ENCODE measurements at places on chromosomes 6 and 20.

GRCh38 chr6:113049190-113049589, 702.1 kb downstream of the RFPL4B start:
- DNase-seq: no peak

GRCh38 chr6:130903007-130903406, 75.8 kb downstream of the SMLR1 start:
- no peak for DNase-seq

DNA sequence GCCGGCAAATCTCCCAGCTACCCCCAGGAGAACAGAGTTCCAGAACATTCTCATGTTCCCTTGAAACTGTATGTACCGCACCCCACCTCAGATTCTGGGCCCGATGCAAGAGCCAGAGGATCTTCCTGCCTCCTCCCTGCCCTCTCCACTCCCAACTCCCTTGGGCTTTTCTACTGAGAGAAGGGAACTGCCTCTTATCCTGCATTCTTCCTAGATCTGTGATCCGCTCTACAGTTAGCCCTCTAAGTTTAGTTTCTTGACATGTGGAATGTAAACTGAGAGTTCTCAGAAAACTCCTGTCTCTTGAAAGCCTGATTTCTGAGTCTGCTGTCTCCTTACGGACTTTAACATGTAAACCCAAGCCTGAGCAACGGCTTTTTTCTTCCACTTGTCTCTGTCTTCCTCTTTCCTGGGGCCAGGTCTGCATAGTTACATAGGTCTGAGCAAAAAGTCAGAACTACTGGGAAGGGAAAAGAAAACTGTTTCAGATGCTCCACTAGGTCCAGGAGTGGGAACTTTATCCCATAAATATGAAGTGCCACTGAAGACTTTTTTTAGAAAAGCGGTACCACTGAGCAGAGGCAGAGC, 86.5 kb upstream of the TNFAIP3 start:
- DNase-seq: no peak

- no peak for DNase-seq
Measured at GRCh38 chr20:38673261-38673660, 51.0 kb upstream of the SLC32A1 start.

GRCh38 chr20:51526106-51526470, 16.4 kb downstream of the NFATC2 start:
- no peak for DNase-seq

DNA sequence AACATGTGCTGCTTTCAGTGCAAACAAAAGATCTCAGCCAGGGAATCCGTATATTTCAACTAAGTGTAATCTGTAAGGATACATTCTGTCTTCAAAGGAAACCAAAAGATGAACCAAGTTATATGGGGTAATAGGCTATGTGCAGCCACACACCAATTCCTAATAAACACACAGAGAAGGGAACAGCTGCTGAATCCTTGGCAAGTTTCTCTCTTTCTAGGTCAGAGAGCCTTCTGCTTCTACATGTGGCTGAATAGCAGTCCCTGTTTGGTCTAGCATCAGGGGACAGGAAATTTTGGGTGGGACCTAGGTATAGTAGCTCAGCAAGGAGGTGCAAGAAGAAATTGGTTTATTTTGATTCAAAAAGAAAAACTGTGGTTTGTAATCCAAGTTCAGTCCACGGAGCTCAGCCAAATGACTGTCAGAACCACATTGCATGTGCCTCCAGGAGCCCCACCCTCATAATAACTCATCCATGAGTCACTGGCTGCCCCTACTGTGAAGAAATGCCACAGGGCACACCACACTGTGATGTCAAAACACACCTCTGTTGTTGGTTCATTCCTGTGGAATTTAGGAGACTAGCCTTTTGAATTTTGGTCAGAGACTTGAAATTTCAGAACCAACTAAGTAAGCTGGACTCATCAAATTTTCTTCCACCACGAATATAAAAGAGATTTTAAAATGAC, 21.1 kb downstream of the SPTLC3 start:
- no peak for DNase-seq

GRCh38 chr6:78132671-78133410, 480.0 kb downstream of the MEI4 start:
- no peak for DNase-seq

DNA sequence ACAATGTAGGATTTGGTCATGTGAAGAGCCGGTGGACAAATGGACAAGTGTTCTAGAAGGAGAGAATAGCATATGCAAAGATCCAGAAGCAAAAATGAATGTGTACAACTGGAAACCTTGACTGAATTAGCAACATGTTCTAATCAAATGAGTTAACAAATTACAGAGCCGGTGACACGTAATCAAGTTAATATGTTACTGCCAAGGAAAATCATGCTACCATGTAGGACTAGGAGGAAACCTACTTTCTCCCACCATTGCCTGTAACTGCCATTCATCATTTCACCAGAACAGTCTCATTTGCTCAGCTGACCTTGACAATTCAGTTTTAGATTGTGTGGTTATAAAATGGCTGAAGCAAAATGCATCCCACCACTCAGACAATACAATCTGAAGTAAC, 179.4 kb downstream of the KIF16B start:
- no peak for DNase-seq

- no peak for DNase-seq
Measured at GRCh38 chr20:19566226-19566945, 191.7 kb upstream of the RIN2 start.

DNA sequence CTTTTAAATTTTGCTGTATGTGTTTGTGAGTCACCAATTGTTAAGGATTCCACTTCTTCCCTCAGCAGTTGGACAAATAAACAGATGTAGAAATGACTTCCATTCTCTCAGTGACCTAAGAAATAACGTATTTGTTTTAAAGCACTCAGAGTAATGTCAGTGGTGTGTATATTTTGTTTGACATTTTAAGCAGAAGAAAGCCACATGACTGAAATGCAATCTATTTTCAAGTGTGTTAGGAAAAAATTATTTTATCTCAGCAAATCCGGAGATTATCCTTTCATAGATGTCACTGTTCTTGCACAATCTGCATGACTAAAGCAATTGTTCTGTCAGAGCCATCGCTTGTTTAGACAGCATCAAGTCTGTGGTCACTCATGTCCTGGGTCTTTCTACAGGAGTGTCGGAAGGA, 77.1 kb downstream of the JAG1 start:
- no peak for DNase-seq

GRCh38 chr6:13395272-13396237, 67.2 kb upstream of the TBC1D7 start:
- no peak for DNase-seq
